Activated T-cell treated with anti-CD3 and anti-CD28 coated beads, Interleukin-2, amount 50 U/mL, for 1 hour (primary cell): ENCODE measurements at places on chromosomes 12 and 14.
A peak's percentile ranks its signal among the peaks of the same experiment; 100 is the strongest.

DNA sequence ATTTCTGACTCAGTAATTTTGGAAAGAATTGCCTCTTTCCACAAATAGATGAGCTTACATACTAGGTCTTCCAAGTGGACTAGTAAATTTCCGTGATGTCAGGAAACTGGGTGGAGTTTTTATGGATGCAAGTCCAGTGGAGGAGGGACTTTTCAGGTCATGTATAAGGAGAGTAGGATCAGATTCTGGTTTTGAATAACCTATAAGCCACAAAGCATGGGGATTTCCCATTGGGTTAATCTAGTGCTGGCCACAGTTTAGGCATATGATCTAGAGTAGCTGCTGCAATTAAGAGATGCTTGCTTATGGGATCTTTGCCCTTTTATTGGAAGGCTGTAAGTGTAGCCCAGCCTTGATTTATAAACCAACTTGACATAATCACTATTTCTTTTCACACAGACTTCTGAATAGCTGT, 33.8 kb downstream of the STK38L start:
- no peak for DNase-seq

GRCh38 chr12:109020796-109021380, at the start of gene SVOP:
SVOP (minus strand) TSS chr12:109021068; CDS start chr12:109020868, 200 bp downstream.
- DNase-seq: peak; percentile 24

DNA sequence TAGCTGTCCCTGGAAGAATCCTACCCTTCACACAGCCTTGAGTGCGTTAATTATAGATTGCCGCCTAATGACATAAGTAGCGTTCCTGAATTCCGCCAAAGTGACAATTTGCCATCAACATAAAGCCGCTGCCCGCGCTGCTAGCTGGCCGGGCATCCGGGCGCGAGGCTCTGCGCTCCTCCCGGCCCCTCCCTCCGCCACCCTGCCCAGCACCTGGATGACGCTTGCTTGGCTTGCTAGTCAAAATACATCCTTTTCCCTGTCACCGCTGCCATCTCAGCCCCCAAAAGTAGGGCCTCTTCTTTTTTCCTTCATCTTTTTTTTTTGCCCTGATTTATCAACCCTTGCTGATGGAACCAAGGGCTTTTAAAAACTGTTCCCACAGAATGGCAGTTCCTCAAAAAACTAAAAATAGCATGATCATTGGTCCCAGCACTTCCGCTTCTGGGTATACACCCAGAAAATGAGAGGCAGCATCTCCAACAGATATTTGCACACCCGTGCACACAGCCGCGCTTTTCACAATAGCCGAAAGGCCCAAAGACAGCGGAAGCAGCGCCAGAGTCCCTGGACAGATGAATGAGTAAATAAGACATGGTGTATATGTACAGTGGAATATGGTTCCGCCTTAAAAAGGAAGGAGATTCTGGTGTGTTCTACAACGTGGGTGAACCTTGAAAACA, 235.2 kb downstream of the BCL11B start:
- no peak for DNase-seq

DNA sequence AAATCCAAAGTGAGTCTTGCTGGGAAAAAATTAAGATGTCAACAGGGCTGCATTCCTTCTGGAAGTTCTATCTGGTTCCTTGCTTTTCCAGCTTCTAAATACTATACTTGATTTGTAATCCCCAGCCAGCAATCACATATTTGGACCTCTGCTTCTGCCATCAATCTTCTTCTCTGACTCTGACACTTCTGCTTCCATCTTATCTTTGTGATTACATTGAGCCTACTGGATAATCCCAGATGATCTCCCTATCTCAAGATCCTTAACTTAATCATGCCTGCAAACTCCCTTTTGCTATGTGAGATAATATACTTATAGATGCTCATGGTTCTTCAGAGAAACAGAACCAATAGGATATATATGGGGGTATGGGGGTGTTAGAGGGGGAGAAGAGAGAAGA, 49.9 kb upstream of the ZDHHC17 start:
- no peak for DNase-seq

DNA sequence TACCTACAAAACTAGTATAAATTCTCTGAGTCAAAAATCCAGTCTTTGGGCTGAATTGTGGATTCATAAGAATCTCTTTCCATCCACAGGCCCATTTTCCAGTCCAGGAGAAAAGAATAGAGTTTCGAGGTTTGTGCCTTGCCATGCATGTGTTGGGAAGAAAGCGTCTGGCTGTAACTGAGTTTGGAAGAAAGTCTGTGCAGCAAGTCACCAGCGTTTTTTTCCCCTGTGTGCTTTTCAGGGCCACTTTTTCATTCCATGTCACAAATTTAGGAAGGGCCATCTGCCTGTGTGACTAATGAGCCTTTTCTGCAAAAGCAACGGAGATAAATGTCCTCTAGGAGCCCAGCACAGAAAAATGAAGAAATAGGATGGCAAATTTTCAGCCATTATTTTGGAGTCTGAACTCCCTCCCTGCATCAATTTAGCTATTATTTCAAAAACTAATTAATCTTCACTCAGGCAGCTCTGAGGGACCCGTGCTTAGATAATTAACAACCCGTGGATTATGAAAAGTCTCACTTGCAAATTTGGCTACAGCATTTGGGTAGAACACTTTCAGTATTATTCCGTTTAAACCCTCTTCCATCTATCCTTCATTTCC, 261.5 kb downstream of the SUDS3 start:
- DNase-seq: no peak

DNA sequence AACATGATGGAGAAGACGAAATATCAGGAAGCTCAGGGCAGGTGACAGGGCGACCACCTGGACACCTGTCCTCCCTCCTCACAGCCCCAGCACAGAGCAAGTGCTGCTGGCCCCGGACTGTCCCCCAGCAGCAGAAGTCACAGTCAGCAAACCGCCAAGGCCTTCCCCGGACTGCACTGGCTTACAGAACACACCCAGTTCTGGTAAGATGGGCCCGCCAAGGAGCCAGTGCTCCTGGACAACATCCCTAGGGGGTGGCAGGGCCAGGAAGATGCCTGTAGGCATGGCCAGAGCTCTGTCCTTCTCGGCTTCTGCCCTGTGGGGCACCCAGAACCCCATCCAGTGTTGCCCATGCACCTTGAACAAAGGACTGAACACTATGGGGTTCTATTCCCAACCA, 77.9 kb downstream of the BCL11B start:
- no peak for DNase-seq

DNA sequence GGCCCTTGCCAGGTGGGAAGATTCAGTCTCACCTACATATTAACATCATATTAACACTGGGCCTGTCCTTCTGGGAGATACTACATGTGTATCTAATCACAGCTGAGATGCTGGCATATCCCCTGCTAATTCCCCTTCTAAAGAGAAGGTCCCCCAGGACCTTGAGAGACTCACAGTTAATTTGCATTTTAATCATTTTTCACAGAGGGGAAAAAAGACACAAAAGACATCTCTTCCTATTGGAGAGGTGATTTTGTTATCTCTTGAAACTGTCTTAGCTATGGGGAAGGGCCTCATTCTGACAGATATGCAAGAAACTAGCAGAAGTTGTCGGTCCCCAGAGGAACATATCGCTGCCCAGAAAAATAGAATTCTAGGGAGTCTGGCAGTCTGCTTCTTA, 7.5 kb downstream of the C14orf132 start:
- DNase-seq: no peak

DNA sequence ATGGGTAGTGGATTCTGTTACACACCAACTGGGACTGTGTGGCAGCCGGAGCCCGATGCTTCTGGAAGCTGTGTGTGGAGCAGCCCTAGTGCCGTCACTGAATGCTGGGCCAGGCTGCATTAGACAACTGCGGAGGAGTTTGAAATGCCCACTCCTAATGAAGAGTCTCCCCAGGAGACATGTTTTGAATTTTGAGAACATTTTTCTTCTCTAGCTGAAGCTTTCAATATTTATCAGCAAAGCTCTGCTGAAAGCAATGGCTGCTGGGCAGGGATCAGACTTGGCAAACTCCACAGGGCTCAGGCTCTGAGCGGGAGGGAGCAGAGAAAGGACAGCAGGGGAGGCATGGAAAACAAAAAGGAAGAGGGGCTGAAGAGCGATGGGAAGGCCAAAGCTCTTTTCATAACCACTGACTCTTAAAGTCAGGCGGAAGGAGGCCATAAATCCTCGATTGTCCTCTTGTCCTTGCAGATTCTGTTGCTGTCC, 189.1 kb downstream of the MON2 start:
- DNase-seq: no peak

DNA sequence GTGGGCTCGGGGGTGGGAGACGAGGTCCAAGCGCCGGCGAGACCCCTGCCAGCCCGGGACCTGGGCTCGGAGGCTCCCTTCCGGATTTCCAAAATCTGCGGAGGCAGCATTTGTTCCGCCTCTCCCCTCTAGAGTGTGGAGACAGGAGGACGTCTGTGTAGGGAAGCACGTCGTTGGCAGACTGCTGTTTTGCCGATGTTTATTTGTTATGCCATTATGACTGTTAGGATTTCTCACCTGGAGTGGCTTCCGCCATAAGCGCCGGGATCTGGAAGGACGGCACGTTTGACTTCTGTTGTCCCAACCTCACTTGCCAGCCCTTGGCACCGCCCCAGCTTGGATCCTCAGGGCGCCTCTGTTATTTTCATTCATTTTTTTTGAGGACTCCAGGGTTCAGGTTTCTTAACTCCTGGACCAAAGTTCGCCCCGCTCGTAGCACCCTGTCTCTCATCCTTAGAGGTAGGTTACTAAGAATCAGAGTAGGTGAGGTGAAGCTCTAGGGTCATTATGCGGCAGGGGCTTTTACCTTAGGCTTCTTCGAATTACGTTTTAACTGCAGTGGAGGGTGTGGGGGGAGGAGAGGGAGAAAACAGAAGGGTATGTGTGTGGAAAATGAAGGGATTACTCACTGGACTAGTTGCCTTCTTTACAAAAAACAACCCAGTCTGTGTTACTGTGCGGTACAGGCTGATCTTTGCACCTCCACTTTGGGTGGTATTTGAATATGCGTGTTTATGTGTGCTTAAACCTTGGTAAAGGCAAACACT, 547 bp upstream of the PYGL start:
- no peak for DNase-seq

GRCh38 chr14:102120888-102121287, 18.8 kb upstream of the WDR20 start:
- DNase-seq: no peak

- DNase-seq: no peak
Observed at GRCh38 chr12:75892731-75893408, 138.7 kb downstream of the PHLDA1 start.
